ENCODE measurements at places on chromosomes 1 and 21. TPM values are rescaled to one million over a fixed set of nuclear protein-coding genes. Genes with fewer than 3 reads are reported as not detected.
A peak's percentile ranks its signal among the peaks of the same experiment; 100 is the strongest.

Gene PARS2
- total RNA-seq: 7.8 TPM

Gene NPHS2
- total RNA-seq: not detected

- no peaks in the 10 kb centered on the region for H3K36me3 ChIP-seq
- H3K27ac ChIP-seq: no peak overlapping the region
- no peak overlapping the region for H3K4me3 ChIP-seq
- H3K27me3 ChIP-seq: no peaks in the 10 kb centered on the region
- no peak for DNase-seq
These were observed 300.7 kb upstream of the SPAG17 start for GRCh38 chr1:118485757-118486156.

- H3K4me3 ChIP-seq: no peak overlapping the region
- no peak for DNase-seq
- H3K27ac ChIP-seq: peak overlapping the region; percentile 27
- H3K36me3 ChIP-seq: no peaks in the 10 kb centered on the region
- H3K4me1 ChIP-seq: peaks cover 12% of the 10 kb centered on the region
These were observed 13.5 kb downstream of the BCAR3 start for GRCh38 chr1:93668121-93668520.

DNA sequence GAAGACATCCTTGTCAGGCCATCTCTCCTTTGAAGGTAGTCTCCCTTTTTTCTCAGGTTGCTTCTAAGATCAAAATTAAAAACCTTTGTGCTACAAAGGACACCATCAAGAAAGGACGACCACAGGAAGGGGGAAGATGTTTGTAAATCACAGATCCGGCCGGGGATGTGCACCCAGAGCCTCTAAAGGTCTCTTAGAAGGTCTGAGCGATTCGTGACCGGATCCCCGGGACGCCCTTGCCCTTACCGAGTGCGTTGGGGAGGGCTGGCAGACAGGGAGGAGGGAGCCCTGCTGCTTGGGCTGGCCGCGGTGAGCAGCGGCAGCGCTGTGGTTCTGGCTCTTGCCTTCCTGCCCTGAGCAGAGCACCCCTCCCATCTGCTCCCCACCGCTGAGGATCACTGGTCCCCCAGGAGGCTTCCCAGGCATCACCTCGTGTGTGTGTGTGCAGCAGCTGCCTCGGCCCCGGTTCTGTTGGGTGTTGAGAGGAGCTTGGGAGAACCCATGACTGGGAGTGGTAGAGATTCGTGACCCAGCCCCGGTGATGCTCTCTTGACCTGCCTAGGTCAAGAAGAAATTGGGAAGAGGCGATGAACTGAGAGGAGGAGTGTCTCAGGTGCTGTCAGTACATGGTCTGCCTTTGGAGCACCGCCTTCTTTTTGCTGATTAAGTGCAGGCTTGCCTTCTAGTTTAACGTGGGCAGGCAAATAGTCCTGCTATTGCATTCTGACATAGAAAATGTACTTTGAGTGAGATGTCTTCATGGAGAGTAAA, 34.5 kb downstream of the AGPAT3 start:
- no peak overlapping the region for H3K27ac ChIP-seq
- H3K4me3 ChIP-seq: no peak overlapping the region
- no peaks in the 10 kb centered on the region for H3K36me3 ChIP-seq
- H3K4me1 ChIP-seq: no peaks in the 10 kb centered on the region
- H3K27me3 ChIP-seq: no peaks in the 10 kb centered on the region

Gene LAMB3
- total RNA-seq: 35.6 TPM

GRCh38 chr1:66246351-66247269, 287.3 kb upstream of the SGIP1 start:
- no peaks in the 10 kb centered on the region for H3K36me3 ChIP-seq
- no peak overlapping the region for H3K27ac ChIP-seq
- no peaks in the 10 kb centered on the region for H3K27me3 ChIP-seq
- H3K4me3 ChIP-seq: no peak overlapping the region
- peaks cover 3% of the 10 kb centered on the region for H3K4me1 ChIP-seq

- H3K4me3 ChIP-seq: peak overlapping the region; percentile 99
- no peaks in the 10 kb centered on the region for H3K4me1 ChIP-seq
- no peaks in the 10 kb centered on the region for H3K27me3 ChIP-seq
- H3K27ac ChIP-seq: peak overlapping the region; percentile 83
- no peaks in the 10 kb centered on the region for H3K36me3 ChIP-seq
These were observed 679 bp downstream of the ABL2 start for GRCh38 chr1:179228783-179229213.

GRCh38 chr1:117802531-117803257, 126.7 kb downstream of the GDAP2 start:
- H3K27ac ChIP-seq: no peak overlapping the region
- no peak for DNase-seq
- no peaks in the 10 kb centered on the region for H3K36me3 ChIP-seq
- H3K27me3 ChIP-seq: no peaks in the 10 kb centered on the region

Measured in breast epithelium (tissue), 4 donors.